Muscle of leg (tissue), 16 donors: ENCODE measurements at places on chromosomes 11 and 22. TPM values are rescaled to one million over a fixed set of nuclear protein-coding genes. Genes with fewer than 3 reads are reported as not detected.
A peak's percentile ranks its signal among the peaks of the same experiment; 100 is the strongest.

DNA sequence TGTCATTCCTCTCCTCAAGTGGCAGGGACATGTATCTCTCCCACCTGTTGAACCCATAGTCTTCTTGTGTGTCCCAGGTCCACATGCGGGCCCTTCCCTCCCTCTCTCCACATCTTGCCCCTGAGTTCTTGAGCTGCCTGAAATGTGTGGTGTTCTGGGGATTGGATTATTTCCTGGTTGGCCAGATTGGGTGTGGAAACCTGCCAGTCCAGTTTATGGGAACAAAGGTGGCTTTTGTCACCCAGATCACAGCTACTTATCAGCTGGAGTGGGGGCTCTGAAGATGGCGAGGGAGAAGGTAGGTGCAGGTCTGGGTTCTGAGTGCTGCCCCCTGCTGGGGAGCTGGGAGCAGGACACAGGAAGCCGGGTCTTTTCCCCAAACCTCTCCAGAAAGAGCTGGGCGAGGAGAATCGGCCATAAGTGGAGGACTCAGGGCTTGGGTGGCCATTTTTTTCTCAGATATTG, 14.2 kb downstream of the DTX4 start:
- peaks cover 54% of the 10 kb centered on the region for H3K4me1 ChIP-seq
- peaks cover 41% of the 10 kb centered on the region for H3K36me3 ChIP-seq
- no peaks in the 10 kb centered on the region for H3K27me3 ChIP-seq

DNA sequence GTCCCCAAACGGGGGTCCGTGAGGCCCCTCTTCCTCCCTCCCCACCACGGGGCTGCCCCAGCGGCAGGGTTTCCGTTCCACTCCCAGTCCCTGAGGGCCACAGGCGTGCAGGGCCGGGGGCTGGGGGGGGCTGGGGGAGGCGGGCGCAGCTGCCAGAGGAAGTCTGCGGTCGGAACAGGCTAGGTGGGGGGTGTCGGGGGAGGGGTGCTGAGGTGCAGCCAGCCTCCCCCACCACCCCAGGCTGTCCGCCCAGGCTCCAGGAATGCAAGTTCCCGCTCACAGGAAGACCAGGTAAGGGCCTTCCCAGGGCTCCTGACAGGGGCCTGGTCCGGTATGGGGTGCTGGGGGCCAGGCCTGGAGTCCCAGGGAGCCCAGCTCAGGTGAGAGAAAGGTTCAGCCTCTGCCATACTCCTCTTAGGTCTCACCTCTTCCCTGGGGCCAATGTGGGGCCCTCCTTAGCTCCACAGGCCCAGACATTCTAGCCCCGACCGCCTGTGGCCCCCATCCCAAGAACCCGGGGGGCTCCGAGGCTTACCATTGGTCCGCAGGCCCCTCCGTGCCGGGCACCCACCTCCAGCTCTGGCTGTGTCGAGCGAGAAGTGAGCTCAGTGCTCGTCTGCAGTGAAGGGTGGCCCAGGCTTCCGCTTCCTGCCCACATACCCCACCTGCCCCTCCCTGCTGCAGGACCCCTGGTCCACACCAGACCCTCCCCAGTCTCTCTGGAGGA, at the start of gene PTPRCAP:
TSS of gene PTPRCAP (minus strand) at position 601 of the 727 bp plus-strand sequence. CDS start at position 538, 63 bp downstream.
- peak within 1 kb of the TSS; percentile 17 for H3K27ac ChIP-seq
- peak within 1 kb of the TSS; percentile 10 for H3K4me3 ChIP-seq
- H3K36me3 ChIP-seq: peaks cover 74% of the 10 kb centered on the region
- H3K27me3 ChIP-seq: no peaks in the 10 kb centered on the region
- peaks cover 25% of the 10 kb centered on the region for H3K4me1 ChIP-seq

Gene OSBP2
- total RNA-seq: 3.0 TPM

Gene PARVB
- total RNA-seq: 42.7 TPM

Gene ART1
- total RNA-seq: 5.7 TPM

Gene MPZL2
- 0.40 TPM for total RNA-seq

Gene PACSIN2
- total RNA-seq: 23.1 TPM

DNA sequence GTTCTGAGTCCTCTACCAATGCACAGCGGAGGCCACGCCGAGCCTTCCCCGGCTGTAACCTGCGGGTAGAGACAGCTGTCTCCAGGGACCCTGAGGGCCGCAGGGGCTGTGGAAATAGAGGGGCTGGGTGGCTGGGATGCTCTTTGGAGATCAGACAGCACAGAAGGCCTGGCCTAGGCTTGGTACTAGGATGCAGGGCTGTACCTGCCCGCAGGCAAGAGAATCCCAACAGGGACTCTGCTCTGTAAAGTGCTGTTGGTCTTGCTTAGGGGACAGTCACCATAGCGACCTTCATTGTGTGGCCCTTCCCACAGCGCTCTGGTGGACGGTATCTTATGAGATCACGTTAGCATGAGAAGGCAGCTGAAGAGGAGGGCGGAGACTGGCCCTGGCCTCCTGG, 11.3 kb upstream of the KCNJ5 start:
- no peak for DNase-seq
- H3K36me3 ChIP-seq: no peaks in the 10 kb centered on the region
- no peak overlapping the region for H3K27ac ChIP-seq

Gene TENM4
- total RNA-seq: 11.8 TPM

DNA sequence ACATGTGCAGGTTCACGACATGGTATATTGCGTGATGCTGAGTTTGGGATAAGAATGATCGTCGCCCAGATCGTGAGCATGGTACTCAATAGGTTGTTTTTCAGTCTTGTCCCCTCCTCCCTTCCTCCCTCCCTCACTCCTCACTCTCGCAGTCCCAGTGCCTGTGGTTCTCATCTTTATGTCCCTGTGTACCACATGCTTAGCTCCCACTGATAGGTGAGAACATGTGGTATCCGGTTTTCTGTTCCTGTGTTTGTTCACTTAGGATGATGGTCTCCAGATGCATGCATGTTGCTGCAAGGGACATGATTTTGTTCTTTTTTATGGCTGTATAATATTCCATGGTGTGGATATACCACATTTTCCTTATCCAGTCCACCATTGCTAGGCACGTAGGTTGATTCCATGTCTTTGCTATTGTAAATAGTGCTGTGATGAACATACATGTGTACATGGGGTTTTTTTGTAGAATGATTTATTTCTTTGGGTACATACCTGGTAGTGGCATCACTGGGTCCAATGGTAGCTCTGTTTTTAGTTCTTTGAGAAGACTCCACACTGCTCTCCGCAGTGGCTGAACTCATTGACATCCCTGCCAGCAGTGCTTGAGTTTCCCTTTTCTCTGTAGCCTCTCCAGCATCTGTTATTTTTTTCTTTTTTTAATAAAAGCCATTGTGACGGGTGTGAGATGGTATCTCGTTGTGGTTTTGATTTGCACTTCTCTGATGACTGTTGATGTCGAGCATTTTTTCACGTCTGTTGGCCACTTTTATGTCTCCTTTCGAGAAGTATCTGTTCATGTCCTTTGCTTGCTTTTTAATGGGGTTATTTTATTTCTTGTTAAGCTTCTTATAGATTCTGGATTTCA, 16.4 kb downstream of the ZBED4 start:
- no peak for DNase-seq
- H3K4me1 ChIP-seq: no peaks in the 10 kb centered on the region
- H3K4me3 ChIP-seq: no peak overlapping the region

DNA sequence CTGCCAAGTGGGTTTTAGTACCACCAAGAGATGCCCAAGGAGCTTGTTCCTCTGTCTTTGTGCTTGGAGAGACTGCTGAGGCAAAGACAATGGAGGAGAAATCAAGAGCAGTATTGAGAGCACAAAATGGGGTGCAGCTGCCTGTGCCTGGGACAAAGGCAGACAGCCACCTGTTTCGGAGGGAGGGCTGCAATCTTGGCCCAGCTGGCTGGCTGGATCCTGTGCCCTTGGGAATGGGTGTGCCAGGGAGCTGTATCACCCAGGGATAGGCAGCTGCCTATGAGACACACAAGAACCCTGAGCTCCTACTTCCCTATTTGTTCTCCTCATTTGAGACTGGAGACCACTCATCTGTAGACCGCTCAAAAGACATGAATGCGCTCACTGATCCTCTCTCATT, 23.3 kb upstream of the CHRM4 start:
- no peak for DNase-seq
- H3K27ac ChIP-seq: no peak overlapping the region
- H3K4me1 ChIP-seq: peaks cover 6% of the 10 kb centered on the region
- no peaks in the 10 kb centered on the region for H3K27me3 ChIP-seq
- H3K36me3 ChIP-seq: peaks cover 38% of the 10 kb centered on the region

- H3K27me3 ChIP-seq: no peaks in the 10 kb centered on the region
- no peaks in the 10 kb centered on the region for H3K36me3 ChIP-seq
- no peak overlapping the region for H3K4me3 ChIP-seq
- H3K27ac ChIP-seq: no peak overlapping the region
- H3K4me1 ChIP-seq: no peaks in the 10 kb centered on the region
These were observed 775 bp upstream of the ISX start for GRCh38 chr22:35065183-35065582.

DNA sequence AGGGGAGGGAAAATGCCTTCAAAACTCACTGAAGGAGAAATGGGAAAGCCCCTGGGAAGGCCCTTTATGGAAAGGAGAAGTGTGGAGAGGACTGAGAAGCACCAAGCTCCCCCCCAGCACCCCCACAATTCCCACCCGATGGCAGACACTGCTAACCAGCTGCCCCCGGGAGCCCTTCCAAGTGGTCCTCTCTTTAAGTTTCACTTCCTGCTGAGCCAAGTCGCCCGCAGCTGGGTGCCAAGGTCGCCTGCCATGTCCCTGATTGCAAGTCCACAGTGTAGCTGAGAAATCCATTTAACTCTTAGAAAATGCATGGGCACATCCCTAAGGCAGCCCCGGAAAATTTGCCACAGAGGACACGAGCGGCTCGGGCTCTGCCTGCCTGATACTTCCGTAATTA, 68.2 kb downstream of the GALNT18 start:
- no peak overlapping the region for H3K27ac ChIP-seq
- DNase-seq: no peak
- H3K27me3 ChIP-seq: peaks cover 2% of the 10 kb centered on the region

Gene KDM4D
- total RNA-seq: 1.4 TPM

- no peak for DNase-seq
- no peak overlapping the region for H3K27ac ChIP-seq
- peaks cover 17% of the 10 kb centered on the region for H3K27me3 ChIP-seq
- H3K4me3 ChIP-seq: no peak overlapping the region
These were observed 328.0 kb downstream of the MN1 start for GRCh38 chr22:27473533-27473932.

Gene MMP11
- total RNA-seq: 8.9 TPM

- H3K27ac ChIP-seq: no peak overlapping the region
- H3K27me3 ChIP-seq: peaks cover 2% of the 10 kb centered on the region
- H3K4me3 ChIP-seq: no peak overlapping the region
These were observed 31.7 kb downstream of the INSC start for GRCh38 chr11:15146271-15147003.

- H3K4me1 ChIP-seq: peaks cover 18% of the 10 kb centered on the region
- peak; percentile 33 for DNase-seq
- peaks cover 9% of the 10 kb centered on the region for H3K27me3 ChIP-seq
- no peak overlapping the region for H3K4me3 ChIP-seq
- no peak overlapping the region for H3K27ac ChIP-seq
These were observed 58.9 kb upstream of the THY1 start for GRCh38 chr11:119481667-119482400.

GRCh38 chr11:107744736-107745135, 32.9 kb upstream of the SLN start:
- H3K27me3 ChIP-seq: no peaks in the 10 kb centered on the region
- peak overlapping the region; percentile 28 for H3K4me3 ChIP-seq
- peak overlapping the region; percentile 73 for H3K27ac ChIP-seq
- no peaks in the 10 kb centered on the region for H3K36me3 ChIP-seq
- DNase-seq: no peak

DNA sequence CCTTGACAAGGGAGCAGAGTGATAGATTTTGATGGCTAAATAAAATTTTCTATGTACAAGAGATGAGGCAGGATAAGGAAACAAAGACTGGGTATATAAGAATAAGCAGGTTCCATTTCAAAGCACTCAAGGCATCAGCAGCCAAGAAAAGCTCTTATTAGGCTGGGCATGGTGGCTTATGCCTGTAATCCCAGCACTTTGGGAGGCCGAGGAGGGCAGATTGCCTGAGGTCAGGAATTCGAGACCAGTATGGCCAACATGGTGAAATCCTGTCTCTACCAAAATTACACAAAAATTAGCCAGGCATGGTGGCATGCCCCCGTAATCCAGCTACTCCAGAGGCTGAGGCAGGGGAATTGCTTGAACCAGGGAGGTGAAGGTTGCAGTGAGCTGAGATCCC, 563.4 kb upstream of the CCDC179 start:
- H3K27me3 ChIP-seq: no peaks in the 10 kb centered on the region
- no peak overlapping the region for H3K27ac ChIP-seq
- no peak overlapping the region for H3K4me3 ChIP-seq
- no peak for DNase-seq

Gene SYT12
- total RNA-seq: not detected

- no peak overlapping the region for H3K4me3 ChIP-seq
- H3K27ac ChIP-seq: no peak overlapping the region
- no peak for DNase-seq
- H3K4me1 ChIP-seq: peaks cover 4% of the 10 kb centered on the region
- no peaks in the 10 kb centered on the region for H3K27me3 ChIP-seq
These were observed 52.8 kb downstream of the FAM76B start for GRCh38 chr11:95736809-95737208.

Gene CCDC116
- total RNA-seq: 0.27 TPM

Gene SPON1
- 23.3 TPM for total RNA-seq

- DNase-seq: no peak
- H3K27me3 ChIP-seq: no peaks in the 10 kb centered on the region
- H3K4me3 ChIP-seq: no peak overlapping the region
- H3K27ac ChIP-seq: no peak overlapping the region
- H3K4me1 ChIP-seq: peaks cover 12% of the 10 kb centered on the region
These were observed 108.9 kb upstream of the BLID start for GRCh38 chr11:122224867-122225266.

DNA sequence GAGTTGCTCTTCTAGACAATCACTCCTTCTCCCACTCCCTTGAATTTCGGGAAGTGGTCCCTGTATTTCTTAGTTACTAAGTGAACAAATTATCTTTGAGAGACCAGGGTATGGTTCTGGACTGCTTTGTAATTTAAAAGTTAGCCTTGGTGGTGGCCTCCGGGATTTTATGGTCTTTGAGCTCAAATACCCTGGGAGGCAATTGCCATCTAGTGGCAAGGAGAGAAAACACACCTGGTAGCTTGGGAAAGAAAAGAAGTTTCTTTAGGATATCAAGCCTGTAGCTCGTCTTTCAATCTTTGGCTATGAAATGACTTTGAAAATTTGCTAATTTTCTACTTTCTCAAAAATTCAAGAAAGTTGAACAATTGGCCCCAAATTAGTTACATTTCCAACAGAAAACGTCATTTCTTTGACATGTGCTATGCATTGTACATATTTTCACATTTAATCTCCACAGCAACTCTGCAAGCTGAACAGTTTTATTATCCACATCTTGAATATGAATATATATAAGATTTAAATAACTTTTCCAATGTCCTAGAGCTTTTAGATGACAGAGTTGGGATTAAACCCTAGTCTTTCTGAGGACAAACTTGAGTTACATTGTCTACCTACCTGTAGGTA, 39.1 kb downstream of the MMP27 start:
- DNase-seq: no peak
- no peaks in the 10 kb centered on the region for H3K27me3 ChIP-seq
- no peaks in the 10 kb centered on the region for H3K36me3 ChIP-seq
- no peak overlapping the region for H3K27ac ChIP-seq
- H3K4me1 ChIP-seq: no peaks in the 10 kb centered on the region
